ENCODE measurements at places on chromosomes 1 and 21. TPM values are rescaled to one million over a fixed set of nuclear protein-coding genes. Genes with fewer than 3 reads are reported as not detected.

GRCh38 chr1:223248770-223249140, 105.7 kb upstream of the TLR5 start:
- DNase-seq: no peak

The ATP1A4 gene
- not detected for total RNA-seq

GRCh38 chr1:75257424-75257823, 123.2 kb downstream of the LHX8 start:
- no peak for DNase-seq

DNA sequence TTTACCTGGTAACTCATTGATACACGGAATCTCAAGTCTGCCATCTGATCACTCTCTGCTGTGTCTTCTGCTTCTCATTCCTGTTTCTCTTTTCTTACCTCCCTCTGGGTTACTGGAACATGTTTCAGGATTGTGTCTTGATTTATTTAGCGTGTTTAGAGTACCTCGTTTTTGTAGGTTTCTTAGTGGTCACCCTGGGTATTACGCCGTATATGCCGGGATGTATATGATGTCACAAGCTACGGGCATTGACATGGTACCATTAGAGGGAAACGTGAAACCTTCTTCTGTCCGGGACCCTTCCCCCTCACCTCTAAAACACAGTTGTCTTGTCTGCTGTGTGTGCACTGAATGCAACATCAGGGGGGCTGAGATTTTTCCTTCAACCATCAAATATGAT, 2.8 kb downstream of the ACTRT2 start:
- DNase-seq: no peak

The SPRR3 gene
- total RNA-seq: not detected

The FBXO28 gene
- total RNA-seq: 28.1 TPM

The HRNR gene
- total RNA-seq: not detected

The MTARC2 gene
- total RNA-seq: 27.9 TPM

The HPCA gene
- not detected for total RNA-seq

DNA sequence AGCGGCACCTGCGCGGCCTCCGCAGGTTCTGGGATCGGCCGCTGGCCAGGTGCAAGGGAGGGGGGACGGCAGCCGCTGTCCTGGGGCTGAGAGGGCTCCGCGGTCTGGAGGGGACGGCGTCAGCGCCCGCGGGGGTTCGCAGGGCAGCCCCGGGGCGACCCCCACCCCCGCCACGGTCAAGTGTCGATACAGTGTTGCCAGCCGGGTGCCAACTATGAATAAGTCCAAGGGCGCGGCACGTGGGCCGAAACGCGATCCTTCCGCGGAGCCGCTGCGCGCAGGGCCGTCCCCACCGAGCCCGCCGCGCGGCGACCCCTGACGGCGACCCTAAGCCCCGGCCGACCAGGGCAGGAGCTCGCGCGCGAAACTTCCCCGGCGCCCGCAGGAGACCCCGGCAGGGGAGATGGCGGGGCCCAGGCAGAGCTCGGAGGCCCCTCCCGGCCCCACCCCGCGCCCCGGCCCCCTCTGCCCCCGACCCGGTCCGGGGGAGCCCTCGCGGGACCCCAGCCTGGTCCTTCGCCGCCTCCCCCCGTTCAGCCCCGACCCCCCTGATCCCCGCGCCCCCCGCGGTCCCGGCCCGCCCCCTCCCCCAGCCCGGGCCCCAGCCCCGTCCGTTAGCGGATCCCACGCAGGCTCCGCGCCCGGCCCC, 586 bp upstream of the AGPAT3 start:
- no peak for DNase-seq

The UMODL1 gene
- total RNA-seq: 0.68 TPM

DNA sequence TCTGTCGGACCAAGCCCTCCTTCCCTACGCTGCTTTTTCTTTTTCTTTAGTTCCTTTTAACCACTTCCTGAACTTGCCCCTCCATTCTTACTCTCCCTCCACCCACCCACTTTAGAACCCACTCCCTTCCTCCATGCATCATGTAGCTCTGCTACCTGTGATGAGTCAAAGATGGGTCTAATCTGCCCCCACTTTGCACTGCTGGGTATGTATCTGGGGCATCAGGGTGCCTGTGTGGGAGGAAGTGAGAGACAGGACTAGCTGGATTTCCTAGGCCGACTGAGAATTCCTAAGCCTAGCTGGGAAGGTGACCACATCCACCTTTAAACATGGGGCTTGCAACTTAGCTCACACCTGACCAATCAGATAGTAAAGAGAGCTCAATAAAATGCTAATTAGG, 157.7 kb downstream of the SEC16B start:
- no peak for DNase-seq

DNA sequence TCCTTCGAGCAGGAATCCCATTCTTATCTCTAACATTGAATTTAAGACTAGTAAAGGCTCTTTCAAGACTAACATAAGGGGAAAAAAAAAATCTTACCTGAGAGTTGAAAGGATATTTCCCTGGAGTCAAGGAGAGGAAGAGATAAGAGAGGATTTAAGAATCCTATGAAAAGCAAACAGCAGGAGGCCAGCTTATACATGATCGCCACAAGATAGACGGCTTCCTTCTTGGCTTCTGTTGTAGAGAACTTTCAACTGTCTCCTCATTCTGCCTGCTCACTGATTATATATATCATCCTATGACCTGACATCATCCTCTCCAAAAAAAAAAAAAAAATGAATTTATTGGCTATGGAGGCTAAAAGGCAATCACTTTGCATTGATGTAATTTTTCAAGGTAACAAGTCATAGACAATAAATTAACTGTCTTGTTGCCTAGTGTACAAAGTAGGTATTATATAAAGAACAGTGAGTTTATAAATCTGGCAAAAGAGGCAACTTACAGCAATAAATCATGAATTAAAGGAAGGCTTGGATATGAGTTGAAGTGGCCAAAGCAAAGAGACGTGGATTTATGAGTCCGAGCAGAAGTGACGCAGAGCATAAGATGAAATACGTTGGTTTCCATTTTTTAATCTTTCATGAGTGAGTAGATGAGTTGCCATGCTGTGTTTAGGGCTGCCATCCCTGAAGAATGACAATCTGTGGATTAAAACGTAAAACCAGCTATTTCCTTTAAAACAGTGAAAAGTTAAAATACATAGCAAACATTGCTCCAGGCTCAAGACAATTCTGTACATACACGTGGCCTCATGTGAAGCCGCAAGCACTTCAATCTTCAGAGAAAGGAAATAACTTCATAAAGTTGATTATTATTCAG, at the start of gene UTS2:
TSS of gene UTS2 (minus strand) at position 262 of the 880 bp plus-strand sequence. CDS start at position 200, 62 bp downstream.
- DNase-seq: no peak

DNA sequence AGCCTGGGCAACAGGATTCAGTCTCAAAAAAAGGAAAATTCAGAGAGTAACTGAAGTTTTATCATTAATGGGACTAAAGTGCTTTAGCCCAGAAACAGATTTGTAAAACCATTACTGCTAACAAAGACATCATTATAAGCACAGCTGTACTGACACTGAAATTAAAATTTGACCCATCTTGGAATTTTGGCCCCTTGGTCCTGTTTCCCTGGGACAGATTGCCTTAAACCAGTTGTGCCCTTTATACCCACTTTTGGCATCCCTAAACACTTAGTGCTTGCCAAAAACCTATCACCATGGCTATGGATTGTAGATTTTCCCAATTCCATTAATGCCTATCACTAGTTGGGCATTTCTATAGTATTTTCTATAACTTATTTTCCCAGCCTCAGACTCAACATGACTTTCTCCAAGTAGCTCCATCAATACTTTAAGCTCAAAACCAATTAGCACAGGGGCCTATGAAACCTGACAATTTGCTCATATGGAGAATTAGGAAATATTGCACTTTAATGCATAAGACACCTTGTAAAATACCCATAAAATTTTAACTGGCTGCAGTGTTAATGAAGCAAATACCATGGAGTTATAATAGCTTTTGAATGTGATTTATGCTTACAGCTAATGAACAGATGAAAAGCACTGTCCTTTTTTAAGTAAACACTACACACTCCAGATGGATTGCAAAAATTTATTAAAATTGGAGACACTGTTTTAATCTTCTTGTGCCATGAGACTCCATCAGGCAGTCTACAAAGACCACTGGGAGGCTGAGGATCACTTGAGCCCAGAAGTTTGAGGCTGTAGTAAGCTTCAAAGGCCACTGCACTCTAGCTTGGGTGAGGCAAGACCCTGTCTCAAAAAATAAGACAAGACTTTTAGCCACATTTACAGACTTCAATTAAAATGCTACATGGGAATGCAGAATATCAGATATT, 4.3 kb downstream of the GAS5 start:
- DNase-seq: no peak

The PRDM16 gene
- total RNA-seq: 7.4 TPM

DNA sequence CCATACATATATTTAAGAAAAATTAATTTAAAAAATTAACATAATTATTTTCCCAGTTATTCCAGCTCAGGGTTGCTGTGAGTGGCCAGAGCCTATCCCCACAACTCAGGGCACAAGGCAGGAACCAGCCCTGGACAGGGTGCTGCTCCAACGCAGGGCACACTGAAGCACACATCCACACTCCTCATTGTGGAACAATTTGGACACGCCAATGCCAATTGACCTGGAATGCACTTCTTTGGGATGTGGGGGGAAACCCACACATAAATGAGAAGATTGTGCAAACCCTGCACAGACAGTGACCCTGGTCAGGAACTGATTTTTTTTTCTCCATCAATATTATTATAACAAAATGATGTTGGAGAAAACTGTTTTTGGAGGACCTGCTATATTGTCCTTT, 23.4 kb downstream of the SAMSN1 start:
- DNase-seq: no peak

- no peak for DNase-seq
Observed at GRCh38 chr1:1470626-1471388, 758 bp upstream of the ATAD3B start.

- DNase-seq: no peak
Observed at GRCh38 chr1:15358565-15359133, 51.0 kb upstream of the EFHD2 start.

The DIO1 gene
- not detected for total RNA-seq

DNA sequence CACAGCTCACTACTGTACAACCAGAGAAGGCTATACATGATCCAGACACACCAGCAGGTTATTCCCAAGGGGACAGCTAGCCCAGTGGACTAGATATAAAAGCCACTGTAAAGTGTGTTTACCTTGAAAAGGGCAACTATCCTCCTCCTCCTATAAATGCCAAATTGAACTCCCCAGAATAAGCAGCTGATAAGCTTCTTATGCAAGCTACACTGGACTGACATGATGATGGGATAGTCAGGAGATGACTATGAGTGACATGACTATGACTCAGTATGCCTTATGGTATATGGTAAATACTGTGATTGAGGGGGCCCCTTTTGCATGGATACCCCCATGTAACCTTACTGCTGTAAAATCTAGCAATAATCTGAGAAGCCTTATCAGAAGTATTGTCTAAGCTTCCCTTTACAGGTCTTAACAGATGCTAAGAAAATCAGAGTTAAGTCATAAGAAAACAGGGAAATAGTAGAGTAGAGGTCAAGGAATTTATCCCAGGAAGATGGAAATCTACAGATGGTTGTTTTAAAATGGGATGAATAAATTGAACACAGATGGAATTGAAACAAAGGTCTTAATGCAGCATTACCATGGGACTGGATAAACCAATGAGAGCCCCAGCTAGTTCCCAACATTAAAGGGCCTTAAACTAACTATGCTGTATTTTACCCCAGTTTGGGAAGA, 55.8 kb downstream of the TRIM33 start:
- no peak for DNase-seq

The RHEX gene
- not detected for total RNA-seq

DNA sequence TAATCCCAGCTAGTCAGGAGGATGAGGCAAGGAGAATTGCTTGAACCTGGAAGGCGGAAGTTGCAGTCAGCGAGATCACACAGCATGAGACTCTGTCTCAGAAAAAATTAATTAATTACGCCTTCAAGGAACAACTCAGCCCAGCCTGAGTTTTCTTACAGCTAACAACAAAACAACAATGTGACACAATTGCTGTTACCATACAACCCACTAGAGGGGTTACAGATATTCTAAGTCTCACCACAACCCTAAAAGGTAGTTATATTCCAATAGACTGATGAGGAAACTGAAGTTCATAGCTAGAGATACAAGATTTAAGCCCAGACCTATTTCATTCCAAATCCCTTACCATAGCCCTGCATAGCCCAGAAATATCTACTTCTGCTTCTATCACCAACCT, 2.9 kb upstream of the LRRC8C start:
- DNase-seq: no peak

DNA sequence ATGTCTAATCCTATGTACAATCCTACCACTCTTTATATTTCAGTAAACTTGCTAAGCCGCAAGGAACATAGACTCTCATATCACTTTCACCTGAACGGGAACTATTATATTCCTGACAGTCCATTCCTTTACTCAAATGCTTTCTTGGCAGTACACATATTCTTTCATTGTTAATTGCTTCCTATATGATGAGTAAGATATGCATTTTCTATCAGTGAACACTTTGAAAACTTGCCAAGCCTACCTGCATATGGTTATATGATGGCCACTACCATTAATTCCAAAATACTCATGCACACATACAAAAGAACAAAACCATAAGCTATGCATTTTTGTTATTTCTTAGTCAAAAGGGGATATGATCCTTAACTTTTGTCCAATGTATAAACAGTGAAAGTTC, 341.5 kb downstream of the VAV3 start:
- no peak for DNase-seq

GRCh38 chr21:37521658-37522057, 155.1 kb downstream of the DYRK1A start:
- no peak for DNase-seq

DNA sequence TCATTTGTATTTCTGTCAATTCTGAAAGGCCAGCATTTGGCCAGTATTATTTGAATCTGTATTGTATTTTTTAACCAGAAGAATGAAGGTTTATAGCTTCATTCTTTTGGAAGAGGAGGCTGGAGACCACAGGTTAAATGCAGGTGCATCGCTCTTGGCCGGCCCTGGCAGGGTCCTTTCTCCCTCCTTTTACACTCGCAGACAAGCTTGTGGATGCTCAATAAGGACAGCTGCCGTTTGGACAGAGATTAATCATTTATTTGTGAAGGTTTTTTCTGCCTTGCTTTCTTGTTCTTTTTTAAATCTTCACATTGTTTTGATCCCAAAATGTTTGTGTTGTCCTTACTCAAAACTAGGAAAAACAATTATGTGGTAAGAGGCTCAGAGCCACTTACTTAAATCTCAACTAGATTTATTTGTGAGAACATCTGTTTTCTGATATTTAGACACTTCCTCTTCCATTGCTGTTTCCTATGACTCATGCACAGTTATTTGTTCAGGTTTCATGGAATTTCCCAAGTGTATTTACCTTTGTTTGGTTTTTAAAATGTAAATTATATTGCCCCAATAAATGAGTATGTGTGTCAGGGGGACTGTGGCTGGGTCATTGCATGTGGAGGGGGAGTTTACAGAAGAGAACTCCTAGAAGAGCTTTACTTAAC, 46.7 kb upstream of the LAMC2 start:
- DNase-seq: no peak

The AZIN2 gene
- 10.4 TPM for total RNA-seq

- no peak for DNase-seq
Observed at GRCh38 chr1:164725401-164725800, 166.4 kb downstream of the PBX1 start.

DNA sequence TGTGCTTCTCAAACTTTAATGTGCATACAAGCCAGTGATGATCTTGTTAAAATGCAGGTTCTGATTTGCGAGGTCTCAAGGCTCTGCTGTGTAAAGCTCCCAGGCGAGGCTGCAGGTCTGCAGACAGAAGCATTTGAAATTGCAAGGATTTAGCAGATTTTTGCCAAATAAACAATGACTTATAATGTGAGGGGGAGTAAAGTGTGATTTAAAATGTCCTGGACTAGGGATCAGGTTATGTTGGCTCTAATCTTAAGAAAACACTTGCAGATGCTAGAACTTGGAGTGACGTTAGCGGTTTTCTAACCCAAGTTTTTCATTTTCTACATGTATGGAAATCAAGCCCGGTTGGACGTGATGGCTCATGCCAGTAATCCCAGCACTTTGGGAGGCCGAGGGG, 16.2 kb upstream of the ACTN2 start:
- DNase-seq: no peak

Measured in osteocyte (in vitro differentiated cells).